Kidney (tissue), 22 donors: ENCODE measurements at places on chromosomes 6 and 20. TPM values are rescaled to one million over a fixed set of nuclear protein-coding genes. Genes with fewer than 3 reads are reported as not detected.

The ETV7 gene
- total RNA-seq: 4.6 TPM

The AFG1L gene
- 7.0 TPM for total RNA-seq

The MRPL18 gene
- total RNA-seq: 56.7 TPM

- no peaks in the 10 kb centered on the region for H3K27me3 ChIP-seq
- no peaks in the 10 kb centered on the region for H3K36me3 ChIP-seq
- no peak overlapping the region for H3K4me3 ChIP-seq
- H3K27ac ChIP-seq: no peak overlapping the region
- DNase-seq: peak; percentile 60
- no peaks in the 10 kb centered on the region for H3K4me1 ChIP-seq
Measured at GRCh38 chr6:164079275-164079600, 664.7 kb downstream of the QKI start.

GRCh38 chr6:128380891-128381290, 139.5 kb downstream of the PTPRK start:
- H3K4me3 ChIP-seq: no peak overlapping the region
- DNase-seq: no peak
- no peak overlapping the region for H3K27ac ChIP-seq
- no peaks in the 10 kb centered on the region for H3K27me3 ChIP-seq

DNA sequence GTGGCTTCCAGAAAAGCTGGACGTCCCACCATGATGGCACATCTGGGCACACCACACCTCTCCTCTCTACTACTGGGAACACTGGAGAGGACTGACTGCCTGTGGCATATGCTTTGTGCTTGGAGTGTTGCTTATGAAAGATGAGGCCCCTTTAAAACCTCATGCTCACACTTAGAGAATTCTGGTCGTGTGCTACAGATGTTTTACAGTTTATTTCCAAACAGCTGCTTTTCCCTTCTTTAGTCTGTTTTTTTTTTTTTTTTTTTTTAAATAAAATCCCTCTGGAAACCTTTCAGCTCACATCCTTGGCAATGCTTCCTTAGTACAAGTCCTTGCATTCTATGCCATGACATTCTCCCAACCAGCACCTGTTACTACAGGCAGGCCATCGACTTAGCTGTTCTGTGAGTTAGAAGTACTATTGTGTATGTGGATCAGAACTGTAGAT, 60.3 kb downstream of the BMP6 start:
- no peak for DNase-seq
- no peak overlapping the region for H3K4me3 ChIP-seq
- H3K4me1 ChIP-seq: no peaks in the 10 kb centered on the region

DNA sequence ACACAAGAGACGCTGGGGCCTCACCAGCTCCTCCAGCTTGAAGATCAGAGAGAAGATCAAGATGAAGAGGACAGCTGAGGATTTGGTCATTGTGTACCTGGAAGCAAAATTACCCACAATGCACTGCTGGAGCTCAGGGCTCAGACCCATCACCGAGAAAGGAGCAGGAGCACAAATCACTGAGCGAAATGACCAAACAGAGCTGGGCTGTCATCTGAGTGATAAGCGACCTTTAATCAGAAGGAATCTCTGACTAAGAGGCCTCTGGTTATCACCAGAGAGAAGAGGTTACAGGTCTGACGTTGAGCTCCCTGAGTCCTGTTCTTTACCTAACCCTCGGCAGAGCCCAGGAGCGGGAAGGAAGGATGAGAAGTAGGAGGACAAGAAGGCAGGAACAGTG, 47.5 kb upstream of the CDH22 start:
- H3K27me3 ChIP-seq: no peaks in the 10 kb centered on the region
- no peak for DNase-seq
- H3K4me1 ChIP-seq: peaks cover 12% of the 10 kb centered on the region

GRCh38 chr6:157714153-157714490, 108.9 kb upstream of the SNX9 start:
- DNase-seq: no peak
- no peak overlapping the region for H3K27ac ChIP-seq
- no peaks in the 10 kb centered on the region for H3K4me1 ChIP-seq
- no peaks in the 10 kb centered on the region for H3K27me3 ChIP-seq

- no peaks in the 10 kb centered on the region for H3K36me3 ChIP-seq
- no peaks in the 10 kb centered on the region for H3K27me3 ChIP-seq
- H3K4me3 ChIP-seq: no peak overlapping the region
- DNase-seq: no peak
Measured at GRCh38 chr6:3336066-3336786, 77.5 kb downstream of the PSMG4 start.

- no peak for DNase-seq
- peaks cover 2% of the 10 kb centered on the region for H3K36me3 ChIP-seq
- peaks cover 5% of the 10 kb centered on the region for H3K4me1 ChIP-seq
- H3K4me3 ChIP-seq: no peak overlapping the region
- H3K27me3 ChIP-seq: no peaks in the 10 kb centered on the region
- H3K27ac ChIP-seq: no peak overlapping the region
Measured at GRCh38 chr6:32835167-32835893, 3.2 kb downstream of the TAP2 start.
